ENCODE measurements at places on chromosomes 5 and 9.

- DNase-seq: no peak
Observed at GRCh38 chr5:54093081-54093492, 217.3 kb downstream of the ARL15 start.

- DNase-seq: no peak
Observed at GRCh38 chr9:127027694-127028093, 94.7 kb downstream of the ANGPTL2 start.

- no peak for DNase-seq
Observed at GRCh38 chr9:6426117-6426516, 13.1 kb downstream of the UHRF2 start.

- DNase-seq: no peak
Observed at GRCh38 chr5:39730006-39730405, 305.2 kb upstream of the DAB2 start.

- DNase-seq: no peak
Observed at GRCh38 chr5:131563434-131564228, 71.4 kb downstream of the RAPGEF6 start.

GRCh38 chr5:107104040-107104995 lies 566.4 kb downstream of the EFNA5 start:
- no peak for DNase-seq

DNA sequence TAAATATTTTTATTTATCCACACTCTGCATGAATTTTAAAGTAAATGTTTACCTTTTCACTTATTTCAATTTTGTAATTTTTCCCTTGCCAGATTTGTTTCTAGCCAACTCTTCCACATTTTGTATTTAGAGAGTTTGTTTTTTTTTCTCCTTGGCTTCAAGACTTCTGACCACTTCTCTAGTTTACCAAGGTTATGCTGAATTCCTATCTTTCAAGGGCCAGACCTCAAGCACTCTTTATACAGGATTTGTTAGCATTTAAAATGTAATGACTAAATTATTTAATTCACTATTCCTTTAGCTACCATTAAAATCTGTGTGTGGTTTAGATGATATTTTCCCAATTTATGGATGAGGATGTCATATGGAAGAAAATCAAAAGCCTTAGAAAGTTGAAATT lies 42.5 kb downstream of the MEF2C start:
- DNase-seq: no peak

DNA sequence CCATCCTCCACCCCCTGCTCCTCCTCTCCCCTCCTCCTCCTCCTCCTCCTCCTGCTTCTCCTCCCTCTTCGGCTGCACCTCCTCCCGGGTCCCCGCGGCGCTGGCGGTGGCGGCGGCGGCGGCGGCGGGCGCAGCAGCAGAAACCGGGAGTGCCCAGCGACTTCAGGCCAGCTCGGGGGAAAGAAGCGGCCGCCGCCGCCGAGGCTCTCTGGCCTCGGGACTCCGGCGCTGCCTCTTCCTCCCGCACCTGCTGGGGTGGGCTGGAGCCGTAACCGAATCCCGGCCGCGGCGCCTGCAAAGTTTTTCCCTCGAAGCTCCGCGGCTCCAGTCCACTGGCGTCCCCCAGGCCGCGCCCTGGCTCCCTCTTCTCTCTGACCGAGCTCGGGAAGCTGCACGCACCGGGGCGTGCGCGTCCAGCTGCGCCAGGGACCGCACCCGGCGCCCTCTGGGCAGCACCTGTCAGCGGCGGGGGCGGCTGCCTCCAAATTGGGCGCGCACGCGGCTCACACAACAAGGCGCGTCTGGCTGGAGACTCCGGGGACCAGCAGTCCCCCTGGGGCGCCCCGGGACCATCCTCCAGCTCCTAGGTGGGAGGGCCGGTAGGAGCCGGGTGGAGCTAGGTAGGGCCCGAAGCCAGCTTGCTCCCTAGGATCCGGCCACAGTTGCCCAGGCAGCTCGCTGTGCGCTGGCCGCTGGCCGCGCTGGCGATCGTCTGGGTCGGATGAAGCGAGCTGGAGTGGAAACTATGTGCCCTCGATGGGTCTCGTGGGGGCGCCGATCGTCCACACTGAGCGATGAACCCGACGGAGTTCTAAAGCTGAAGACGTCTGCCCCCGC lies at the start of gene MCTP1:
Gene MCTP1 (minus strand): TSS at position 523 of the 837 bp plus-strand sequence.
- no peak for DNase-seq

GRCh38 chr5:21701317-21701716 lies 1151.8 kb downstream of the CDH12 start:
- DNase-seq: no peak

DNA sequence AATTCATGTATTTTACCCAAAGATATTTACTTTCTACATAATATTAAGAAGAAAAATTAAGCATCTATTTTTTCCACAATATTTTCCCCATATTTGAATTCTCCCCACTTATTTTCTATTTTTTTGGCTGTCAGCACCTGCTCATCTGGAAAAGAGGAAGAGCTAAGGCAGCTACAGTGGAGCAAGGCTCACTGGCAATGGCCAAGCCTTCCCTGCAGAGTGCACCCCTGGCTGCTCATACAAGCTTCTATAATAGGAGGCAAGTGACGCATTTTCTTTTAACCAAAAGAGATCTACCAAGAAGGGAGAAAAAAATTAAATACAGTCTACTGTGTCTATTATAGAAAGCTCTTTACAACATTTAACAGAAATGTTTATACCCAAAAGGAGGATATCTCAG lies 72.5 kb downstream of the AUH start:
- no peak for DNase-seq

DNA sequence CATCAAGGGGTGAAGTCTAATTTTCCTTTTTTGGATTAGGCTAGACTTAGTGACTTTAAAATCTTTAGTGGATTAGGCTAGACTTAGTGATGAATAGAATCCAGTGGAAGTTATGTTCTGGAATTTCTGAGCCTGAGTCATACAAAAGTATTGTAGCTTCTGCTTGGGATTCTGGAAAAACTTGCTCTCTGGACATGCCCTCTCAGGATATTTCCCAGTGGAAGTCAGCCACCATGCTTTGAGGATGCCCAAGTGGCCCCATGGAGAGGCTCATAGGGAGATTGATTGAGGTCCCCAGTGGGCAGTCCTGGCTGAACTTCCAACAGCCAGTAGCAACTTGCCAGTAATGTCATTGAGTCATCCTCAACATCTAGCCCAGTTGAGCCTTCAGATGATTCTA lies 112.4 kb upstream of the PRLR start:
- no peak for DNase-seq

GRCh38 chr9:3528451-3528850 lies 2.6 kb upstream of the RFX3 start:
- DNase-seq: no peak

DNA sequence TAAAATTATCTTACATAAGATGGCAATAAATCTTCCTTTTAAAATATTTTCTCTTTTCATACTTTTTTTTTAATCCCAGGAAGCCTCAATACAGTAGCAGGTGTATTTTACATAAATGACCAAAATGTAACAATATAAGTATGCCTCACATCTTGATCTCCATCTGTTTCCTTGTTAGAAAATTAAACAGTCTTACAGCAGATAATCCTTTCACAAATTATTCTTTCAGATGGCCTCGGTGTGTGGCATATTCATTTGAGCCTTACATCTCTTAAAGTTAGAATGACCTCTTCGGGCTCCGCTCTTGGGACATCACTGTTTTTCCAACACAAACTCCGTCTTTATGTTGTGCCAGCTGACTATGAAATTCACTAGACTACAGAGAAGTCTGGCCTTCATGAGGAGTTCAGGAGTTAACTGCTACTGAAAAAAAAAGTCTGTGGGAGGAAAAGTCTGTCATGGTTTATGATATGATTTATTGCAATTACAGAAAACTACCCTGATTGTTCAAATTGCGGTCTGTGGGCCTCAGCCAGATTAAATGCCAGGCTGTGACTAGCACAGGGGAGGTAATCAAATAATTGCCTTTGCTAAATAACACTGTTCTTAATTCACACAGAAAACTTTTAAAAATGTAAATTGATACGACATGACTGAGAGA lies 292.9 kb upstream of the PUM3 start:
- DNase-seq: no peak

- no peak for DNase-seq
Observed at GRCh38 chr9:85349046-85349445, 392.7 kb downstream of the AGTPBP1 start.

DNA sequence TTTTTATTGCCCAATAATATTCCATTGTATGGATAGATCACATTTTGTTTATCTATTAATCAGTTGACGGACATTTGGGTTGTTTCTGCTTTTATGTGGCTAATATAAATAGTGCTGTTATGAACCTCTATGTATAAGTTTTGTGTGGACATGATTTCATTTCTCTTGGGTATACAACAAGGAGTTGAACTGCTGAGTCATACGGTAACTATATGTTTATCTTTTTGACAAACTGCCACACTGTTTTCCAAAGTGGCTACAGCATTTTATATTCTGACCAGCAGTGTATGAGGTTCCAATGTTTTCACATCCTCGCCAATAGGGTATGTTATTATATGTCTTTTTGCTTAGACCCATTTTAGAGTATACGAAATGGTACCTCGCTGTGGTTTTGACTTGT lies 264.3 kb downstream of the RFX3 start:
- no peak for DNase-seq

DNA sequence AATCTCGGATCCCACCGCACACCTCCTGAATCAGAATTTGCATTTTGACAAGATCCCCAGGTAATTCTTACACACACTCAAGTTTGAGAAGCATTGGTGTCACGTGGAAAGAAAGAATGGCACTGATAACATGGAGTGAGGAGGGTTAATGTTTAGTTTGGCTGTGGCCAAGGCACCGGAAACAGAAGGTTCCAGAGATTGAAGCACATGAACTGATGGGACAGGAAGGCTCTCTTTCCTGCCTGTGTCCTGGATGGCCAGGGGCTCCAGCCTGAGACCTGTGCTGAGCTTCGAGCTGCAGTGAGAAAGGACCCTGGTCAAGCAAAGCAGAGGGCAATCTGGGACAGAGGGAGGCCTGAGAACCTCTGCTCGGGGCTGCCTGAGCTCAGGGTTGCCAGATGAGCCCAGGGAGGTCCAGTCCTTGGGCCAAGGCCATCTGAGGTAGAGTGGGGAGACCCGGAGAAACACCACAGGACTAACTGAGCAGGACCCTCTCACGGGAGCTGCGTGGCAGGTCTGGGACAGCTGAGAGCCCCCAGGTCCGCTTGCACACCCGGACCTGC lies 27.3 kb downstream of the AFAP1L1 start:
- DNase-seq: no peak

- no peak for DNase-seq
Observed at GRCh38 chr9:127541865-127542264, 70.2 kb upstream of the STXBP1 start.

GRCh38 chr5:85760519-85760918 lies 857.2 kb upstream of the COX7C start:
- no peak for DNase-seq
